ENCODE measurements at places on chromosomes 12 and 14. TPM values are rescaled to one million over a fixed set of nuclear protein-coding genes. Genes with fewer than 3 reads are reported as not detected.

GRCh38 chr12:111705672-111706071, 19.8 kb downstream of the ACAD10 start:
- DNase-seq = no peak

DNA sequence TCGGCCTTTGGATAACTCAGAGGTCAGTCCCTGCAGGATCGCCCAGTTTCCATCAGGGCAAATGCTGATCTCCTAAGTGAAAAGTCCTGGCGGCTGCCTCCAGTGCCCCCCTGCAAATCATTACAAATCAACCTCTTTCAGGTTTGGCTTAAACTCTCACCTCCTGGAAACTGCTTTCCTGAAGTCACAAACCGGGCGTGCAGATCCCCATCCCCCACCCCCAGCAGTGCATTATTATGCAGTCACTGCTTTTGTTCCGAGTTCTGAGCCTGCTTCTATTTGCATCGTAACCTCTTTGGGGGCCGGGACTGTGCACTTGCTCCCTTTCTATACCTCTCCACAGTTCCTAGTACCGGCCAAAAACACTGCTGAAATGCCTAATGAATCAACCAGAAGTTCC, at the start of gene USP44:
USP44 (minus strand) TSS at position 172 of the 400 bp plus-strand sequence. CDS start 17,220 bp downstream, outside the sequence.
- DNase-seq = no peak

GRCh38 chr12:6667559-6668210, 4.8 kb upstream of the ING4 start:
- DNase-seq = no peak

- no peak for DNase-seq
Observed at GRCh38 chr12:2895511-2895910, 4.8 kb downstream of the TULP3 start.

- no peak for DNase-seq
Observed at GRCh38 chr12:124861898-124862676, 1.6 kb downstream of the SCARB1 start.

- DNase-seq = no peak
Observed at GRCh38 chr14:101088395-101088667, 184.8 kb upstream of the RTL1 start.

GRCh38 chr12:47773062-47773857, at the start of gene SLC48A1:
TSS of gene SLC48A1 (plus strand) at chr12:47773238. CDS start at chr12:47773305, 67 bp downstream.
- DNase-seq = peak; percentile 83

DNA sequence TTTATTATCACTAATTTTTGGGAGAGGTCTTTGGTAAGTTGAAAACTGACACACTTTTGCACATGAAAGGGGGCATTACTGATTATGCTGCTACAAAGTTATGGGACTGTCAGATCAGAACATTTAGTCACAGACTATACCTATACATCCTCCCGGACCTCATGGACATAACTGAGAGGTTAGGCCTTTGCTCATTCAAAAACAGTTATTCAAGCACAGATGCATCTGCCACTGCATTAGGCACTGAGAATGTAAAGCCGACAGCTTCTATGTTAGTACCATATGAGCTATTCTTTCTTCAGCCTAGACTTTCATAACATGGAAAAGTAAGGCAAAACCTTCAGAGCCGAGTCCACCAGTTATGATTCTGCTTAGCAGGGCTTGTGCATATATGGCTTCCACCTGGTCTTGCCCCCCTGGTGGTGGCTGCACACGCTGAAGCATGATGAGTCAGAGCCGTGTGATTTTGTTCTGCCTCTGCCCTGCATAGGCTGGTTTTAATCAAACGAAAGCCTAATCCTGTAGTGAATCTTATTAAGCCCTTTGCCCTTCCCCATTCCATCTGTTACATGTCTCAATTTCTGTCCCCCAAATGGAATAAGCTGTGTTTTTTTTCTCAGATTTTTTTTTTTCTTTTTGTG, 21.8 kb upstream of the RNU6-8 start:
- no peak for DNase-seq

GRCh38 chr14:98711453-98711852, 560.5 kb downstream of the BCL11B start:
- DNase-seq = no peak

DNA sequence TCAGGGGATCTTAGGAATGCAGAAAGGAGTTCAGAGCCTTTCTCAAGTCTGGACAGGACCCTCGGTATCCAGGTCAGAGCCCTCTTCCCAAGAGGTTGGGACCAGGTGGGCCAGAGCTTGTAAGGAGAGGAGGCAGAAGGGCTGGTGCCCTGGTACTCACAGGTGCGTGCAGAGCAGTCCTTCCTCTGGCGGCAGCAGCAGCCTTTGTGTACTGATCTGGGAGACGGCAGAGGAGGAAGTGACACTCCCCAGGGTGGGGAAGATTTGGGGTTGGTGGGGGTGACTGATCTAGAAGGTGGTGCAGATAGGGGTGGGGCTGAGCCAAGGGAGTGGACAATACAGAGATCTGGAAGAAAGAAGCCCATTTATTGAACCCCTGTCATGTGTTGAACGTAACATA, at the start of gene ITGB7:
ITGB7 (minus strand) TSS at position 210 of the 400 bp plus-strand sequence. CDS start 6,808 bp downstream, outside the sequence.
- no peak for DNase-seq

- no peak for DNase-seq
Observed at GRCh38 chr12:56541631-56542030, 20.0 kb downstream of the RBMS2 start.

- no peak for DNase-seq
Observed at GRCh38 chr12:49322367-49322707, 718 bp upstream of the TROAP start.

DNA sequence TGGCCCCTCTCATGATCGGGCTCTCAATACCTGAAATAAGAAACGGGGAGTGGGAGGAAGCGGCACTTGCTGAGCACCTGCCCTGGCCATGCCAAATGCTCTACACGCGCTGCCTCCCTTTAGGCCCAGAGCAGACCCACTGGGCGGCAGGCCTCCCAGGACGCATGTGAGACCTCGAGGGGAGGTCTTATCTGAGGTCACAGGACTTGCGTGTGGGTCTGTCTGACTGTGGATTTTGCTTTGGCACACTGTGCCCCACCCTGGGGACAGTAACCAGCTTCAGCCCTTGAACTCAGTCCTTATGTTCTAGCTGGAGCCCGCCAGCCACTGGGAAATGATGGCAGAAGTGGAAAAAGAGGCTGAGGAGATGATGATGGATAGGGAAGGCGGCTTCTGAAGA, 91.8 kb downstream of the RBM19 start:
- DNase-seq = no peak

DNA sequence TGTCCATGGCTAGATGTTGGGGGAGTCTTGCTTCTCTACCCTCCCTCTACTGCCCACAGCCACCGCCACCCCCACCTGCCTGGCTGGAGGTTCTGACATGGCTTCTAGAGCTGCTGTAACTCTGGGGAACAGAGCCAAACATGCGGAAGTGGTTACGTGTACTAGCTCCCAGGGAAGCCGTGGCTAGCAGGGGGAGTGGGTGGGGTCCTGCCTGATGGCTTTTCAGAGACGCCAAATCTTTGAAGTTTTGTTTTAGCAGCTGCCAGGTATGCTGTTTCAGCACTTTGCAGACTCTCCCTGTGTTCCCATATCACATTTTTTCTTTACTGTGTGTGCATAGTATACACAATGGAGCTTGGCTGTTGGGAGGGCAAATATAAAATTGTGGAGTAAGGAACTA, 150.3 kb downstream of the TGFB3 start:
- DNase-seq = no peak

- DNase-seq = no peak
Observed at GRCh38 chr12:57341275-57341990, 89.4 kb downstream of the R3HDM2 start.

DNA sequence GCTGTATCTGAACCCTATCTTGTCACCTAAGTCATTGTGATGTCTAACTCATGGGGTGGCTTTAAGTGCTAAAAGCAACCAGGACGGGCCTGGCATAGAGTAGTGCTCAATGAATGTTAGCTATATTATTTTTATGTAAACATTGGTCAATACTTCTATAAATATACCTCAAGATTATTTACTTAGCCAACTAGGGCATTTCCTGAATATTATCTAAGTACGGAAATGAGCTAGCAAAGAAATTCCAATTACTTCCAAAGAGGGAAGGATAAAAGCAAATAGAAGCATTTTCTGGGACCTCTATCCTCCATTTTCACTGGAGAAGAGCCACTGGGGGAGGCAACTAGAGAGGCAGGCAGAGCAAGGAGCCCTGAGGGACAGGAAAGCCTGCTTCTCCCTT, 20.6 kb downstream of the CCDC92 start:
- DNase-seq = no peak

- no peak for DNase-seq
Observed at GRCh38 chr12:39723831-39724230, 104.2 kb upstream of the ABCD2 start.

DNA sequence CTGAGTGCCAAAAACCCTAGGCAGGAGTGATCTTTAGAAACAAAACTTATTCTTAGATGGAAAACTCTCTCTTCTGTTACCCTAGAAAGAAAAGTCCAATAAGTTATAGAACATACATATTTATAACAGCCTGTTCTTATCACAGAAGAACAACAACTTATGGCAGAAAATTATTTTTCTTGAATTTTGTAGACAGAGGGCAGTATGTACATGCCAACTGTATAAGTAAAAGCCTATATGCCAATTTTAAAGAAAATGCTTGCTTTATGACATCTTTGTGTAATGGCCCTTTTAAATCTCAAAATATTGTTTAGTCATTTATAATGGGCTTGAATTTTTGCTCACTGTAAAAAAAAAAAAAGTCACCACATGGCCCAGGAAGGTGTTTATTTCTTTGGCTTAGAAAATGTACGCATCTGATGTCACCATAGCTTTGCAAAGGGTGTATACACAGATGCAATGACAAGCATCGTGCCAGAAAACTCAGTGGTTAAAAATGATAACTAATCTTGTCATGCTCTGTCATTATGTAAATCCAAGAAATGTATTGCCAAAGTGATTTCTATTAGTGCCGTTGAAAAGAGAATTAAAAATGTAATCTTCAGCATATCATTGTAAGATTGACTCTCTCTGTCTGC, 38.3 kb upstream of the GRIP1 start:
- no peak for DNase-seq

DNA sequence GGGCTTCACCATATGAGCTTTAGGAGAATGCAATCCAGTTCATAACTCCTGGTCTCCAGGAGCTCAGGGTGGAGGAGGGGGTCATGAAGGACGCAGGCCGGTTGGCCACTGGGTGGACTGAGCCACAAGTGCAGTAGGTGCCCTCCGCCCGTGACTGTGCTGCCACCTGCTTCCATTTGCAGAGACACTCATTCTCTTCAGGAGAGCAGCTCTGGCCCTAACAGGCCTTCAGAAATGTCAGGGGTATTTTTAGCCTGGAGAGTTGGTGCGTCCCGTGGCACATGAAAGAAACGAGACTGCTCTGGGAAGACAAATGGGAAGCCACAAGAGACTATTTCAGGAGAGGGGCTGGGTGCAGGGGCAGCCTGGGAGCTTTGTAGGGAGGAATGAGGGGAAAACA, 74.6 kb upstream of the MYL2 start:
- DNase-seq = no peak

DNA sequence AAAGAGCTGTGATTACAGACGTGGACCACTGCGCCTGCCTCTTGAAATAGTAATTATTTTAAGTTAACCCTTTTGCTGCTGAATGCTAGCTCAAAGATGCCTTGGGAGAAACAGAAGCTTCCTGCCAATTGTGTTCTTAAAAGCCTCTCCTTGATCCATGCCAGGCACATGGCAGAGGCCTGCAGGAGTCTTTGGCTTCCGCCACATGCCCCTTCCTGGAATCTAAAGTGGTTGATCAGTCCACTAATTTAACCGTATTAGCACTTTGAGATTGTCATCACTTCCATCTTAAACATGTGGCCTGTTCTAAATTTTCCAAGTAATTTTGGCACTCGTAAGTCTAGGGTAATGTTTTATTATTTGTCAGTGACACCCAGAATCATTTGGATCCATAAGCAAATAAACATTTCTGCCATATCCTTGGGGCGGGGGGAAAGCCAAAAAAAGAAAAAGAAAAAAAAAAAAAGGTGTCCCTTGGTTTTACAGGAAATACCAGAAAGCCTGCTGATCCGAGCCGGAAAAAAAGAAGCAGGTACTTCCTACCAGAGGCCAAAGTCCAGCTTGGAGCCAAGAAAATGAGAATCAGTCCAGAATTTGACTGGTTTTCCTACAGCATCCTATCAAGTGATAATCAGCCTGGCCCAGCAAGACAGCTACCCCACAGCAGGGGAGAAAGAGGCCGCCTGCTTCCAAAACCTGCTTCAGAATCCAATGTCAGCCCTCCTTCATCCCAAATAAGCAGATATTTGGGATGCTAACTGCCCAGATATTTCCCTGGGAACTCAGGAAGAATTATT, 104.8 kb downstream of the KCNK10 start:
- DNase-seq = no peak

DNA sequence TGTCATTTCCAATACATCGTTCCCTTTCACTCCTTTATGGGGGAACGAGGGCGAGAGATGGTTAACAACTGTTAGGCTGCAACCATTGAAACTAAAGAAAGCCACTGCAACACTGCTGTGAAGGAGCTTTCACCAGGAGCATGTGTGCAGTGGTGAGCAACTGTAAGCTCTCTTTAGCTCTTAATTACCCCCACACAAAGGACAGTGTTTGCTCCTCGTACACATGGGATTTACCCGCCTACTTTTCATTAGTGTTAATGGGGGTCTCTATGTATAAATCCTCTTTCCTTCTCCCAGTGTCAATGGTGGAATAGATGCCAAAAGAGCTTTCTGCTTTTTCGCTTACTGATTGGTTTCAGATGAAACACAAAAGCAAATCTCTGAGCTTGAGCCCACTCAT, 343.1 kb downstream of the FLRT2 start:
- no peak for DNase-seq

The TMEM179 gene
- total RNA-seq = 7.3 TPM

The AKAP5 gene
- 2.1 TPM for total RNA-seq

The MYF6 gene
- total RNA-seq = 0.20 TPM

The RGS6 gene
- 1.5 TPM for total RNA-seq

The CCDC198 gene
- not detected for total RNA-seq

The UBE2N gene
- 92.8 TPM for total RNA-seq

The TAS2R13 gene
- 3.8 TPM for total RNA-seq

All from mesothelial cell of epicardium (in vitro differentiated cells).